NCI-H774 (cell line): ENCODE measurements at places on chromosomes 3 and 15.

GRCh38 chr15:49439678-49440395 is 16.8 kb downstream of the FGF7 start:
- DNase-seq: no peak

- DNase-seq: no peak
These were observed 58.5 kb downstream of the BBX start for GRCh38 chr3:107581230-107581629.

DNA sequence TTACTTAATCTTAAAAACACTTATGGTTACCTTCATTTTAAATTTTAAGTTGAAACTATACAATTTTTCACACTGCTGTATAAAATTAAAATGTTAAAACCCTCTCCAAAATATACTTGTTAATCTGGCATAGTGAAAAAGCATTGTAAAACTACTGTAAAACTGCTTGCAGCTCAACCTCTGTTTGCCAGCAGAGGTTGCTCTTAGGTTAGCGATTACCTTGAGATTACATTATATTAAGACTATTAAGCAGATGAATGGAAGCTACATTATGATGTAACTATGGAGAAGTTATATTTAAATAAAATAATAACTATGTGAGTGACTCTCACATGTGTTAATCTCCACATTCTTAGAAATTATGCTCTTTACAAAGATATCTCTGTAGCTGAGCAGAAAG is 143.6 kb upstream of the SLITRK3 start:
- DNase-seq: peak; percentile 28

- no peak for DNase-seq
These were observed 82.8 kb downstream of the SLCO3A1 start for GRCh38 chr15:91936182-91936775.

DNA sequence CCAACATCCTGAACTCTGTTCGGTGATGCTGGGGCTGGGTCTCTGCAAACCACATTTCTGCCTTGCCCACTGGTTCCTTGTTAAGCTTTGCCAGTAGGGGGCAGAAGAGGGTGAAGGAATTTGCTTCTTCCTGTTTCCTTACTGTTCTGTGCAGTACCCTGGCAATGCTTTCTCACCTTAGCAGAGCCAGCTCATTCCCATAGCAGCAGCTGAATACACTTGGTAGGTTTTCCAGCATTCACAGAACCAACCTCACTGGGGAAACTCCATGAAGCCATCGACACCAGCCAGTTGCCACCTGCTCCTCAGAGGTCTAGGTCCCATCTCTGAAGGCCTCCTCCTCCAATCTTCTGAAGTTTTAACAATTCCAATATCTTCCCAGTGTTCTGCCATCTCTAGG is 308.4 kb downstream of the PDCD6IP start:
- DNase-seq: peak; percentile 19

DNA sequence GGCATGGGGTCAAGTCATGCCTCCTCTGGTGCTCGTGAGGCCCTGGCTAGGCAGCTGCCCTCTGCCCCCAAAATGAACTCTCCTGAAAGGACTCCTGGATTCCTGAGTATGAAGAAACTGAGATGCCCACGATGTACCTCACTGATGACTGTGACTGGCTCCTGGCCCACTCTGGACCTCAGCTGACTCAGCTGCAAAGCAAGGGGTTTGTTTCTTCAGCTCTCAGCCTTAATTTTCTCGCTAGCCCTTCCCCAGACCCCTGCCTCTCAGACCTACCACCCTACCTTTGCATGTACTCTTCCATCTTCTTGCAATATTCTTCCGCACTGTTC is 5.2 kb upstream of the GNAI2 start:
- DNase-seq: no peak

DNA sequence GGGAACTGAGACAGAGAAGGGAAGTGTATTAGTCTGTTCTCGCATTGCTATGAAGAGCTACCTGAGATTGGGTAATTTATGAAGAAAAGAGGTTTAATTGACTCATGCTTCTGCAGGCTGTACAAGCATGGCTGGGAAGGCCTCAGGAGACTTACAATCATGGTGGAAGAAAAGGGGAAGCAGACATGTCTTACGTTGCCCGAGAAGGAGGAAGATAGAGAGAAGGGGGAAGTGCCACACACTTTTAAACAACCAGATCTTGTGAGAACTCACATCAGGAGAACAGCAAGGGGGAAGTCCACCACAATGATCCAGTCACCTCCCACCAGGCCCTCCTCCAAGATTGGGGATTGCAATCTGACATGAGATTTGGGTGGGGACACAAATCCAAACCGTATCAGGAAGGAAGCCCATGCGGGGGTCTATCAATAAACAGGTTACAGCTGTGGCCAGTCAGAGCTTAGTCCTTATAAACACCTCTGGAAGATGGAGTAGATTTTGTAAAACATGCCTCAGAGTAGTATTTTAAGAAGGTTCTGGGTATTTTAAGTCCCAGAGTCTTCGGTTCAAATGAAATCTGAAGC is 153.9 kb downstream of the GHSR start:
- DNase-seq: no peak

DNA sequence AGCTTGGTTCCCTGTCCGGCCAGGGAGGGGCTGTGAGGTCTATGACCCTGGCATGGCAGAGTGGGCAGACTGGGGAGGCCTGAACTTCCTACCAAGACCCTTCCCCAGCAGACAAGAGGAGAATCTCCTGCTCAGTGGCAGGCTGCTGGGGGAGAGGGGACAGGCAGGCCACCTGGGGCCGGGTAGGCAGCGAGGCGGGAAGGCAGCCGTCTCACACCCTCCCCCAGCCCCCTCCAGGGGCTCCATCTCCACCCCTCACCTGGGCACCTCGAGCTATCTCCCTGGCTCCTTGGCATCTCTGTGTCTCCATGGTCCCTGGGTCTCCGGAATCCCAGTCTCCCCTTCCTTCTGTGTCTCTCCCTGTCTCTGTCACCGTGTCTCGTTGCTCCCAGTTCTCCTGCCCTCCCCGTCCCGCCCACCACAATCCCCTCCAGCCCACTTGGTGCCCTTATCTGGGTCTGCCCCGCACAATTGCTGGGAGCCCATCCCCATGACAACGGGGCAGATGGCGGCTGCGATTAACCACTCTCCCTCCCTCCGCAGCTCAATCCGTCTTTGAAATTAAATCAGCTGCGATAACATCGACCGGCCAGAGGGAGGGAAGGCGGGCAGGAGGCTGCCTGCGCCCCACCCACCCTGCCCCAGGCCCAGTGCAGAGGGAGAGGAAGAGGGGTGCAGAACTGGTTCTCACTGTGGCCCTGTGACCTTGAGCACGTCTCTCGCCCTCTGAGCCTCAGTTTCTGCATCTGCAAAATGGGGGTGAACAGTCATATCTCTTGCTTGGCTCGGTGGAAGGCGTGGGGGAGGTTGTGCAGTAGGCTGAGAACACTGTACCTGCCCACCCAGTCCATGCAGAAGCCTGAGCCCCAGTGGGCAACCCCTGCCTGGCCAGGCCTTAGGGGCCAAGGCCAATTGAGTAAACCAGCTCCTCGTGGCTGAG is 9.6 kb downstream of the DNAJB8 start:
- no peak for DNase-seq

DNA sequence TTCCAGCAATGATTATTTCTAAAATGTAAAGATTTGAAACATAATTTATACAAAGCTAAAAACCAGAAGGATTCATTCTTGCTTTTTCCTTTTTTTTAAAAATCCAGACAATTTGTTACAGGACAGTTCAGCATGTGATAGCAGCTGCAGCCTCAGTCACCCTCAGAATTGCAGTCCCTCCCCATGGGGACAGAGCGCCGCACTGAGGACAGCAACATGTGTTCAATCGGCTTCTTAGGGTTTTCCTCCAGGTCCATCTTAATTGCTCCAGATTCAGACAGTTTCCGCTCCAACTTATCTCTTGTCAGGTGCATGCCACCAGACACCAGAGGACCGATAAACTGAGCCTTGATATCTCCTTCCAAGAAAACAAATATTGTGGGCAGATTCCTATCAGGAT is 134.9 kb upstream of the TBC1D5 start:
- DNase-seq: no peak

DNA sequence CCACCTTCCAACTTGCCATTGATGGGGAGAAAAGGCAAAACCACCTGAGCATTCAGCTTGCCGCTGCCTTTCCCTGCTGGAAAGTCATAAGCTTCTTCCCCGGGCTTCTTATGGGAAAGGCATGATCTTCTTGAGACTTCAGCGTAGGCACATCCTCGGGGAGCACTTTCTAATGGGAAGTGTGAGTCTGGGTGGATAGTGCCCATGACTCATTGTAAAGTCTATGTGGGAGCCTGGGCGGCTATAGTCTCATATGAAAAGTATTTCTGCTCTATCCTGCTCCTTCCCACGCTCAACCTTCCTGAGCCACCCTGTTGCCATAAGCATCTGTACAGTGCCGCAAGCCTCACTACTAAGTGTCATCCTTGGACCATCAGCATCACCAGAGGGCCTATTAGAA is 309.9 kb upstream of the THBS1 start:
- no peak for DNase-seq

DNA sequence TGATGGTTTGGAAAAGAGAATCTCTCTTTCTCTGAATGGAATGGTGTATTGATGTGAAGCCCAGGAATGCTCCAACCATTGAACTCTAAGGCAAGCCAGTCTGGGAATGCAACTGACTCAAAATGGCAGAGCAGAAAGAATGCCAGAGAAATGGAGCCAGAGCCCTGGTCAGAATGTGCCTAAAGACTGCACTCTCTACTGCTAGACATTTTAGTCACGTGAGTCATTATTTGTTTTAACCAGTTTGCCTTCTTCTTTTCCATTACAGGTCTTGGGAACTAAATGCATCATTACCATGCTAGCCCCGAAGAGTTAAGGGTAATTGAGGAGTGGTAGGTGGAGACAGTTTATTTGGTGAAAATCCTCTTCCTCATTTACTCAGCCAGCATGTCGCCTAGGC is 67.3 kb upstream of the TRIM42 start:
- DNase-seq: no peak

GRCh38 chr3:93973131-93974126 is at the start of gene PROS1:
Gene PROS1 (minus strand): TSS chr3:93973896. CDS start chr3:93973749, 147 bp downstream.
- peak; percentile 43 for DNase-seq

- DNase-seq: no peak
These were observed 32.1 kb downstream of the STAG1 start for GRCh38 chr3:136720091-136720490.

- DNase-seq: no peak
These were observed 3.0 kb downstream of the SPATA16 start for GRCh38 chr3:173138026-173138425.

GRCh38 chr15:48472756-48473155 is 141.5 kb downstream of the DUT start:
- DNase-seq: no peak

DNA sequence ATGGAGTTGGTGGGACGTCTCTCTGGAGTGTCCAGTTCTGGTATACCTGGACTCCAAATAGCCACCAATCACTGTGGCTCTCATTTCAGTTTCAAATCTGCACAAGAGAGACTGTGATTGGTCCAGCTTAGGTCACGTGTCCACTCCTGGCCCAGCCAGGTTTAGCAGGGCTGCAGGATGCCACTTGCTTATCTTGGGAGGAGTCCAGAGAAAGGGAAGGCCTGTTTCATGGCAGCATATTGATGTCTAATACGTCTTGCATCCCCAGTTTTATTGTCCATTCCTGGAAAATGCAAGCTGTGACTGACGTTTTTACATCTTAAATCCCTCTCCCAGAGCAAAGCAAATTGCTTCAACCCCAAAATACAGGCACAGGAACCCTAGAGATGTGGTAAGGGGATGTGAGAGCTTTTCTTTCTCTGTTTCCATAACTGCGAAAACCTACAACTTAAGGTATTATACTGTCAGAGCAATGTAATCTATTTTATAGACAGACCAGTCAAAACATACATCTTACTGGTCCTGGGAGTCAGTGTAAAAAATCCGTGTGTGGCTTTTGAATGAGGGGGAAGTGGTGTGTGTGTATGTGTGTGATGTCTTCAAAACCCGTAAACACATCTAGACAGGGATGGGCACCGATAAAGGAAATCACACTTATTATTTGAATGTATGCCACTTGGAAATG is 274.4 kb downstream of the TLE3 start:
- DNase-seq: no peak

- DNase-seq: no peak
These were observed 43.2 kb downstream of the CD200R1L start for GRCh38 chr3:112803467-112803866.

GRCh38 chr3:191699546-191699945 is 238.6 kb downstream of the PYDC2 start:
- no peak for DNase-seq
